NCI-H1930 (cell line): ENCODE measurements at places on chromosomes 12 and 14.

DNA sequence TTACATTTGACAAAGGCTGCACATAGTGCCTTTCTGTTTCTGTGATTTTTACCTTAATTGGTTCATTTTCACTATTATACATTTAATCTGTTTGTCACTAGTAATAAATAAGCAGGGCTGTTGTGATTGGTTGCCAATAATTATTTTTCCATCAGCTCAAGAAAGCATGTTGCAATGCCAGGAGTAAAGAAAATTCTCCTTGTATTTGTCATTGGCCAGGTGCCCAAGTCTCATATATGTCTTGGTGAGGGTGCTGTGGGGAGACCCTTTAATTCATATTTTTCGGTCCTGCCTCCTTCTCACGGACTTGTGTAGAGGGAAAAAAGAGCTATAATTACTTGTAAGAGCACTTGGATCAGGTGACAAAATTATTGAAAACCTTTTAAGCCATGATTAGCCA, 108.0 kb downstream of the KITLG start:
- no peak for DNase-seq

- DNase-seq, result no peak
Measured at GRCh38 chr12:6698352-6699046, 2.1 kb downstream of the PIANP start.

DNA sequence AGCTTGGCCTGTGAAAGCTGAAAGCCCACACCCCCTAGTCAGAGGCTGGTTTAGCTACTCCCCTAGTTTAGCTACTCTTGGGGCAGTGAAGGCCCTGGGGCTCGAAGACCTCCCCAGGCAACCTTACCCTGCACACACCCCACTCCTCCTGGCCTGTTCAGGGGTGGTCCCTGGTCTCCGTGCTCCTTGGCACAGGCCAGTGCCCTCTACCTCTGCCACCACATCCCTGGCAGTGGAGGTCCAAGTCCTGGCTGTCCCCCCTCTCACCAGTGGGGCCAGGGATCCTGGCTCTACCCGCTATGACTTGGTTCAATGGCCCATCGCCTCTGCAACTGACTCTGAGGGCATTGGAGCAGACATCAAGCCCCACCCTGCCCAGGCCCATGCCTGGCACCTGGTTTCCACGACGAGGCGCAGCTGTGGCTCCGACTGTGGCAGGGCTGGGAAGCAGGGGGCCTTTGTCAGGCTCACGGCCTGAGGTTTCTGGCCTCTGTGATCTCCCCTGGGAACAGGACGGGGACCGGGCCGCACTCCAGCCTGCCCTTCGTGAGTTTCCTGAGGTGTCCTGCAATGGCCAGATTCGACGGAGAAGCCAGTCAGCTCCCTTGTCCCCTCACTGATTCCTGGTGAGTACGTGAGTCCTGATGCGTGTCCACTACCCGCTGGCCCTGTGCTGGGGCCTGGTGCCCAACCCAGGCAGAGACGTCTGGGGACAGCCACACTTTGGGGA, 5.7 kb downstream of the TMEM121 start:
- no peak for DNase-seq

- no peak for DNase-seq
Measured at GRCh38 chr12:16037533-16037932, 126.4 kb downstream of the DERA start.

DNA sequence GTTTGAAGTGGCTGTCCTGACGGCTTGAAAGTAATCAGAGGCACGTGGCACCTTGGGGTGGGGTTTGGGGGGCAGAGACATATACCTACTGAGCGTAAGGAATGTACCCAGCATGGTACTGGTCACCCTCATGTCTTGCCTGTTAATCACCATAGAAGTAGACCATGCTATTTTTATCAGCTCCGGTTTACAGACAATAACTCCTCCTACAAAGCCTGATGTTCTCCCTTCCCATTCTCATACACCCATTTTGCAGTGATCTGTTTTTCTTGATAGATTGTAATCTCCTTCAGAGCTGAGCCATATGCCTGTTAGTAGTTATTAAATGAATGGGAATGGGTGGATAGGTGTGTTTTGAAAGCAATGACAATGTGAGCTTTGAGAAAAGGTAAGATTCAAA, 10.5 kb downstream of the EVL start:
- no peak for DNase-seq

- no peak for DNase-seq
Measured at GRCh38 chr14:75310295-75311111, 31.9 kb downstream of the FOS start.

- no peak for DNase-seq
Measured at GRCh38 chr14:75913183-75913582, 68.6 kb downstream of the TGFB3 start.

GRCh38 chr14:74524076-74524811, 30.7 kb downstream of the ISCA2 start:
- DNase-seq, result no peak

GRCh38 chr14:102893452-102893851, 29.0 kb upstream of the AMN start:
- no peak for DNase-seq

- no peak for DNase-seq
Measured at GRCh38 chr14:34833549-34834523, 41.3 kb downstream of the BAZ1A start.

DNA sequence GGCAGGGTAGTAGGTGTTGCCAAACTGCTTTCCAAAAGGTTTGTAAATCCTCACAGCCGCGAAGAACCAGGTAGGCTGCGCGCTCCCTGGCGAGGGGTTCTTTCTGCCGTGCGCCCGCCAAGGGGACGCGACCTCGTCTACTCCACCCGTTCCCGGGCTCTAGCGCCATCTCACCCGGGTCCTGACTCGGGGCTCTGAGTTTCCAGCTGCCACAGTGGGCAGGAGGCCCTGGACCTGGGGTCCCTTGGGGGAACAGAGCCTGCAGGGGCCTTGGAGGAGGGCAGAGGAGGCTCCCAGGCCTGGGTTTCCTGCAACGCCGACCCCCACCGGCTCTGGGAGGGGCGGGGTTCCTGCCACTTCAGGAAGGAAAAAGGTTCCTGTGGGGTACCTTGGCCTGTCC, 706 bp downstream of the ANHX start:
- no peak for DNase-seq

GRCh38 chr12:78439666-78440065, 424.9 kb upstream of the SYT1 start:
- DNase-seq, result no peak

DNA sequence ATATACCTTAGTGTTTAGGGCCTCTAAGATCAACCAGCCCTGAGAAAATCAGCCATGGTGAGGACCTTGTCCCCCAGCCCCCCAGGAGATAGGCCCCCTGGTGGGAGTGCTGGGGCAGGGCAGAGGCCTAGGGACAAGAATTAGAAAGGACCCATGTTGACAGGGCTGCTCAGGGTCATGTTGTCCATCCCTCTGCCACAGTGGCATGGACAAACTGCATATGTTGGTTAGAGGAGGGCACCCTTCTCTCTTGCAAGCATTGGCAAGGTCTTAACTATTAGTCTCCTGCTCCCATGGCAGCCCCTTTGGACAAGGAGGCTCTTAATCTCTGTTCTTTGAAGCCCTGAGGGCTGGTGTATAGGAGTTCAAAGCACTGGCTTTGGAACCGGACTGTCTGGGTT, 755 bp upstream of the PTPN6 start:
- no peak for DNase-seq

DNA sequence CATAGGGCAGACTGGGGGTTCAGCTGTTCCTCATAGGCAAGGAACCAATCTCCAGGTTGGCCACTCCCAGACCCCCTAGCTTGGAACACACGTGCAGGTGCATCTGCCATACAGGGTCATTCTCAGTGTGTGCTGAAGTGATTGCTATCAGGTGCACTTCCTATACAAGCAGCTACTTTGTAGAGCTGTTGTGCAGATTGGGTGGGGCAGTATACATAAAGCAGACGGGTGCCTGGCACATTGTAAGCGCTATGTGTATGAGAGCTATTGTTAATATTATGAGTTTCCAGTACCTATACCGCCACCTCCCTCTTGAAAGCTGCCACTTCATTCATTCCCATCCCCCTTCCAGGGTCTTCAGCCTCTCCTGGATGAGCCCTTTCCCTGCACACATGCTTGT, 17.3 kb downstream of the IRF2BPL start:
- no peak for DNase-seq

GRCh38 chr14:74979442-74980397, 23.0 kb upstream of the EIF2B2 start:
- DNase-seq, result no peak

DNA sequence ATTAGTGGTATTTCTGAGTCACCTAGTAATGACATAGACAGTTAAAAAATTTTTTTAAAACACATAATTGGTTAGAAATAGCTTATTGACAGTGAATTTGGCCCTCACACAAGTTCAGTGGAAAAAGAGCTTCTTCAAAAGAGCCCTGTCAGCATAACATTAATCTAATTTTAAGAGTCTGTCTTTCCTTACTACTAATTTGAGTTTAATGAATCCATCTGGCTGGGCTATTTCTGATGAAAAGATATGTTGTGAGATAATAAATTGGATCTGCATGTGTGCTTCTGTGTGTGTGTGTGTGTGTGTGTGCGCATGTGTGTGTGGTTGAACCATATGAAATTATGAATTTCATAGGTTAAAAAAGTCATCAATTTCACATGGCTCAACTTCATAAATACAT, 1045.2 kb downstream of the FLRT2 start:
- no peak for DNase-seq

- no peak for DNase-seq
Measured at GRCh38 chr14:71021347-71022011, 114.2 kb downstream of the PCNX1 start.

- DNase-seq, result no peak
Measured at GRCh38 chr12:67315661-67316060, 46.5 kb downstream of the CAND1 start.

DNA sequence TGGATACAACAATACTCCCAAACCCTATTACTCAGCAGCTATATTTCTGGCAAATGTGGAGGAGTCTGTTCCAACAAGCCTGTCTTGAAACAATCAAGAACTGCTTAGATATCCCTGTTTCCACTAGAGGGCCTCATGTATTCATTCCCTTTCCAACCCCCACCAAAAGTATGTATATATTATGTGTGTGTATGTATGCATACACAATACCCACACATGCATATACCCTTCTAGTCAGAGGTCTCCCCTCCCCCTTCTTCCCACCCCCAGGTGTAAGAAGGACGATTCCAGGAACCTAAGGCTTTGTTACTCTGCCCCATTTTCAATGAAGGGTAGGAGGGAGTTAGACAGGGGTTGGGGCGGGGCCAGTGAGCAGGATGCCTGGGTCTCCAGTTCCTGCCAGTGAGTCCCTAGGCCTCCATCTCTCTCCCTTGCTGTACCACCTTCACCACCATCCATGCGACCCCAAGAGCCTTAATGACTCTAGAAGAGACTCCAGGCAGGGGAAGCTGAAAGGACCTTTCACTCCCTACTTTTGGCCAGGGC, at the start of gene DGKA:
DGKA (plus strand) TSS at position 392 of the 546 bp plus-strand sequence. CDS start 5,342 bp downstream, outside the sequence.
- no peak for DNase-seq

DNA sequence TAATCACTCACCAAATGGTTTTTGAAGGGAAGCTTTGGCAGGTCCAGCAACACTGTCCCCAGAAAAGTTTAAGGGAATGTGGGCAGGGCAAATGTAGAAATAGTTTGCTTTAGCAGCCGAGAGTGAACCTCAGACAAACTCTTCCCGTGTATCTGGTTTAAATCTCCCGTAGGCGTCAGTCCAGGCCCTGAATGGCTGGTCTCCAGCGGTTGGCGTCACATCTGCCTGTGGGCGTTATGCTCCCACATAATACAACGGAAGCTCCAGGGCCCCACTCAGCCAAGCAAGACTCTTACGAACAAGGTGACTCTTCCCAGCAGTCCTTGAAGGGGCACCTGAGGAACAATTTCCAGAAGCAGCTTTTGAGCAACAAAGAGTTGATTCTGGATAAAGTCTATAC, 942 bp downstream of the ZC2HC1C start:
- no peak for DNase-seq

GRCh38 chr12:108151533-108152169, 22.6 kb downstream of the WSCD2 start:
- DNase-seq, result no peak

DNA sequence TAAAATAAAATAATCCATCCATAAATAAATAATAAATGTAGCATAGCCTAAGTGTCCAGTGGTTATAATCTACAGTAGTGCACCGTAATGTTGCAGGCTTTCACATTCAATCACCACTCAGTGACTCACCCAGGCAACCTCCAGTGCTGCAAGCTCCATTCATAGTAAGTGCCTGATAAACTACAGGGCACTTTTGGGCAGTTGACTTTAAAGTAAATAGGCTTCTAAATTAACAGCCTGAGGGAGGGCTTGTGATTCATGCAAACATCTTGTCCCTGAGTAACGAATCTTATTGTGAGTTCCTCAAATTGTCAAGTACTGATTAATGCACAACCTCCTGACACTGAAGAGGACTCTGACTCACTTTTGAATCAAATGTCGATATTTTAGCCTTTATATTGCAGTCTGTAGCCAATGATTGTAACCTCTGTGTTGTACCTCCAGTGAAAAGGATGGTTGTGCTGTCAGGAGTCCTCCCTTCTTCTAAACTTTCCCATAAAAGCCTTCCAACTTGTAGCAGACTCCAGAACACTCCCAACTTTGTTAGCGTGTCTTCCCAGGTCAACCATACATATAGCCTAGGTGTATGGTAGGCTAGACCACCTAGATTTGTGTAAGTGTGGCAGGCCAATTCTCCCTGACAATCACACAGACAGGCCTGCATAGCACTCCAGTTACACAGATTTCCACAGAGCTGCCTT, 55.0 kb upstream of the BICD1 start:
- no peak for DNase-seq

DNA sequence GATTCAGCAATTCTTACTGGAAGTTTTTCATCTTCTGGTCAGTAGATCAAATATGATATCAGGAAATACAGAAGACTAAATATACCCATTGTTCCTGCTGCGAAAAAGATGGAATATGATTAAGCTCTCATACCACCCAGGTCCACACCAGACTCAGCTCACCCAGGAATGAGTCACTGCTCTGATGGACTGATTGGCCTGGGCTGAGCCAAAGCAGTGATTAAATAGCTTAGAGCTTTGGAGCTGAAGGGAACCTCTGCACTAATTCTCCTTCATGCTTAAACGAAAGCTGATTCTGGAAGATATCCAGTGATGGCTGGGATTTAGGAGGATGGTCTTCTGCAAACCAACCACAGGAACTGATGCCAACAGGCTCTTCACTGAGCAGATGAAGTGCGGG, 62.0 kb upstream of the SYT1 start:
- no peak for DNase-seq

GRCh38 chr12:100490056-100490455, 16.4 kb downstream of the NR1H4 start:
- no peak for DNase-seq

DNA sequence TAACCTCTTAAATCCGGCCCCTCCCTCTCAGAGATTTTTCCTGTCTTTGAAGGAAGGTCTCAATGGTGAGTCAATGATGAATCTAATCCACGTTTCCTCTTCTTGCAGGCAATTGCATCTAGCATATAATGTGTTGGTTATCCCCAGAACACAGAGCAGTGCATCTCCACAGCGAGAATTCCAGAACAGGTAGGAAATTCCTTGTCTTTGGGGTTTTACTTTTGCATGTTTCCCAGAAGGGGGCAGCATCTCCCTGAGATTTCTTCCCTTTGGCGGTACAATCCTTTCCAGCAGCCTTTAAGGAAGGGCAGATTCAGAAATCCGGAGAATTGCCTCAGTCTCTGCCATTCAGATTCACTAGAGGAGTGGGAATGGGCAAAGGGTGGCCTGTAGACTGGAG, 128.0 kb downstream of the KCNA5 start:
- DNase-seq, result no peak
